Suprapubic skin (tissue), 4 donors: ENCODE measurements at places on chromosomes 7 and 10.

DNA sequence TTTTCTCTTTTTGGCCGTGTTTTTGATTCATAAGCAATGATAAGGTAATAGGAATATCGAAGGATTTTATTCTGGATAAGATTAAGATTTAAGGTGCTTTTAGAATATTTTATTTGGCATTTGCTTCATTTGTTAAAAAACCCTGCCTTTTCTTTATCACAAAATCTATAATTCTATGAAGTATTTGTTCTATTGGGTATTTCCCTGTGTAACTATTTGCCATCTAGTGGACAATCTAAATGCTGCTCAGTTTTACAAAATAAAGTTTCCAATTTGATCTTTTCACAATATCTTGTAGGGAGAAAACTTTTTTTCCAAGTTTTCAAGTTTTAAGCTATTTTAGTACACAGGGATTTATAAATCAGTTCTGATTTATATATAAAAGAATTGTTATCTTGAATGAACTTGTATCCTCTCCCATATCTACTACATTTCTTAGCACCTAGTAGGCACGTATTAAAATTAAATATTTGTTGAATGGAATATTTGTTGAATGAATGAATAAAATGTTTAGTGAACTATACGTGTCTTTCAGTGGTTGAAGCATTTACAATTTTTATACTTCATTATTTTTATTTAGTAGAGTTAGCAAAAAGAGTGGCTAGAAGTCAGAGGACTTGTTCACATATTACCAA is 26.5 kb downstream of the ANKRD7 start:
- DNase-seq = no peak

GRCh38 chr7:41879403-41879802 is 176.5 kb upstream of the INHBA start:
- no peak for DNase-seq

GRCh38 chr10:31940839-31941653 is 12.4 kb upstream of the ARHGAP12 start:
- DNase-seq = no peak

DNA sequence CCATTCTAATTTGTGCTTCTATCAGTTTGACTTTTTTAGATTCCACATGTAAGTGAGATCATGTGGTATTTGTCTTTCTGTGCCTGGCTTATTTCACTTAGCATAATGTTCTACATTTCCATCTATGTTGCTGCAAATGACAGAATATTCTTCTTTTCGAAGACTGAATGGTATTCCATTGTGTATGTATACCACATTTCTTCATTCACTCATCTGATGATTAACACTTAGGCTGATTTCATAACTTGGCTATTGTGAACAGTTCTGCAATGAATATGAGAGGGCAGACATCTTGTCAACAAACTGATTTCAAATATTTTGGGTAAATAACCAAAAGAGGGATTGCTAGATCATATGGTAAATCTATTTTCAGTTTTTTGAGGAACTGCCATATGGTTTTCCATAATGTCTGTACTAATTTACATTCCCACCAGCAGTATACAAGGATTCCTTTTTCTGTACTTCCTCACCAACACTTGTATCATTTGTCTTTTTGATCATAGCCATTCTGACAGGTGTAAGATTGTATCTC is 52.9 kb downstream of the ZNF22 start:
- no peak for DNase-seq

- DNase-seq = no peak
These were observed 46.6 kb downstream of the AGMO start for GRCh38 chr7:15515252-15515651.

GRCh38 chr7:51645702-51646298 is 329.2 kb upstream of the COBL start:
- DNase-seq = no peak

DNA sequence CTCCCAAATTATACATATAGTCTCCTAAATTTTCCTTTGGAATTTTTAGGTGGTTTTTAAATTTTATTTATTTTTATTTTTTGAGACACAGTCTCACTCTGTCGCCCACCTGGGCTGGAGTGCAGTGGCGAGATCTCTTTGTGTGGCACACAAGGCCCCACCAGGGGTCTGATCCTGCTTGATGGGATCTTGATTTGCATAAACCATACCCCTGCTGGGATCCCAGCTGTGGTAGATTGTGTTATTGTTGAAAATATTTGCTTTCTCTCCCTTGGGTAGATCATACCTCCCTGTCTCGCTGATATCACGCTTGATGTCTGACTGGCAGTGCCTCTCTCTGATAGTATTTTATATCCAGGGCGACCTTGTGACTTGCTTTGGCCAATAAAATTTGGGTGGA is 5.6 kb upstream of the MUC3A start:
- no peak for DNase-seq

GRCh38 chr7:137036768-137037167 is 168.3 kb downstream of the CHRM2 start:
- no peak for DNase-seq

DNA sequence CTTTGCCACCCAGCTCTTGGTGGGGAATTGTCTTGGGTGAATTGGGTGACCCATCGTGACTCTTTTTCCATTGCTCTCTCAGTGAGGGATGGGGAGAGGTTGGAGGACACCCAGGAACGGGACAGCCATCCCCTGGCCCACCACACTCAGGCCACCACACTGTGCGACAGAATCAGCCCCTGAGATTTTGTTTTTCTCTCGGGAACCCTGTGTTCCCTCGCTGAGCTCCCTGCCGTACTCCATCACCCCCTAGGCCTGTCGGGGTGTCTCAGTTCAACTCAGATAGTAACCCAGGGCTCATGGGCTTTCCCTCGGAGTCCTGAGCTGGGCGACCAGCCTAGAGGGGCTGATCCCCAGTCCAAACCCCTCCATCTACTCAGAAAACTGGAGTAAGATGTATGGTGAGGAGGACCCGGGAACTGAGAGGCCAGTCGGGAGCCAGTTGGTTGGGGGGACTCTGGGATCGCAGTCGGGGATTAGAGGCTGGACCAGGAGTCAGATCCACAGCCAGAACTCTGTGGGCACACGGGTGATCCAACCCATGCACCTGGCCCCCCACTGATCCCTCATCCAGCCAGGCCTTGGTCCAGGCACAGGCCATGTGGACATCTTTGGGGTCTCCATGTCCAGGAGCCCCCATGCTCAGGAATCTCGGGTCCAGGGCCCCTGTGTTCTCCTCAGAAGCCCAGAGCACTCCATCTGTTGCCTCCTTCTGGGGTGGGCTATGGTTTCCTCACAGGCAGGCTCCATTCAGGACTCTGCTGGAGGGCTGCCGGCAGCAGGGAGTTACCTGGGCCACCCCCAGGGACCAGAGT is 9.3 kb downstream of the CRYGN start:
- DNase-seq = no peak

GRCh38 chr7:44439926-44440325 is 50.5 kb downstream of the NUDCD3 start:
- DNase-seq = no peak

- DNase-seq = no peak
These were observed 126.0 kb downstream of the SKIDA1 start for GRCh38 chr10:21399392-21400035.

DNA sequence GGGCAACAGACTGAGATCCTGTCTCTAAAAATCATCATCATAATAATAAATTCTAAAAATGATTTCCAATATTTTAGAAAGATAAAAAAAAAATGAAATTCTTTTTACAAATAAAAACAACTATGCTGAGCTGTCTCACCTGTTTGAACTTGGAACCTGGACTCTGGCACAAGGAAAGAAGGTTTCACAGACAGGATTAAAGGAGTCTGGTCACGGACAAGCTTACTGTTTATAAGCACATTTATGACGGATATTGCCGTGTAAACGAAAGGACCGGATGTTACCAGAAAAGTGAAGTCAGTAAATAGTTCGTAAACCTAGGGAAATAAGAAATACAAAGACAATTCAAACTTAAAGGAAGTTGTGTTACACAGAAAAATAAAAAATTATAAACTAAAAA is 70.2 kb downstream of the KIAA1549 start:
- no peak for DNase-seq

- no peak for DNase-seq
These were observed at the start of gene SNCG for GRCh38 chr10:86958116-86958900. TSS of gene SNCG (plus strand) at chr10:86958599. CDS start at chr10:86958698, 99 bp downstream.

- DNase-seq = no peak
These were observed 691.0 kb upstream of the LRRTM3 start for GRCh38 chr10:66234872-66235271.

- no peak for DNase-seq
These were observed 657.6 kb downstream of the LRMDA start for GRCh38 chr10:76088980-76089379.

- no peak for DNase-seq
These were observed 149.3 kb upstream of the SHH start for GRCh38 chr7:155961241-155962190.

DNA sequence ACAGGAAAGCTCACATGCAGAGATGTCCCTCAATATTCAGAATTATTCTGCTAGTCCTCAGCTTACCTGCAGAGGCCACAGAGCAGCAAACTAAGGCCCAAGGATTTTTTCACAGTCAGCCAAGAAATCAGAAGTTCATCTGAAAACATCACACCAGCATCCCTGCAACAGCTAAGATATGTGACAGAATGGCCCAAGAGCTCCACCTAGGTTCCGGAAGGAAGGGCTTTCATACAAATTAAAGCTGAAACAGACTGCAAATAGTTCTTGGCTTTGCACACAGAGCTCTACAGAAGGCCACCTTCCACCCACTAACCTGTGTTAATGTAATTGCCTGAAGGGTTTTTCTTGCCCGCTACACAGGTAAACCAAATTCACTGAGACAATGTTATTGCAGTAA is 438.8 kb upstream of the C7orf33 start:
- no peak for DNase-seq

GRCh38 chr10:122279725-122280141 is 8.6 kb downstream of the BTBD16 start:
- no peak for DNase-seq

GRCh38 chr7:127208351-127208750 is 44.4 kb downstream of the GRM8 start:
- no peak for DNase-seq

GRCh38 chr10:21314906-21315644 is 210.4 kb downstream of the SKIDA1 start:
- DNase-seq = peak; percentile 74

DNA sequence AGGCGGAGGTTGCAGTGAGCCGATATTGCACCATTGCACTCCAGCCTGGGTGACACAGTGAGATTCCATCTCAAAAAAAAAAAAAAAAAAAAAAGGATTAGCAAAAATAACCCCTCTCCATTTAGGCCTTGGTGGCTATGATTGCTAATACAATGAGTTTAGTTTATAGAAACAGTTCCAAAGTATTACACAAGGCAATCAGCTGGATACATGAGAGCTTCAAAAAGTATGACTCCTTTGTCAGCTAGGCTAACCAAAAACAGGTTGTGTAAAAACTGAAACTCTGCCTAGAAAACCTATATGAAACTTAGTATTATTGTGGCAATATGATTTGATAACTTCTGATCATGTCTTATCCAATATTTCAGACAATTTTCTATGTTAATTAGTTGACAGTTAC is 57.2 kb downstream of the SUGCT start:
- DNase-seq = no peak

DNA sequence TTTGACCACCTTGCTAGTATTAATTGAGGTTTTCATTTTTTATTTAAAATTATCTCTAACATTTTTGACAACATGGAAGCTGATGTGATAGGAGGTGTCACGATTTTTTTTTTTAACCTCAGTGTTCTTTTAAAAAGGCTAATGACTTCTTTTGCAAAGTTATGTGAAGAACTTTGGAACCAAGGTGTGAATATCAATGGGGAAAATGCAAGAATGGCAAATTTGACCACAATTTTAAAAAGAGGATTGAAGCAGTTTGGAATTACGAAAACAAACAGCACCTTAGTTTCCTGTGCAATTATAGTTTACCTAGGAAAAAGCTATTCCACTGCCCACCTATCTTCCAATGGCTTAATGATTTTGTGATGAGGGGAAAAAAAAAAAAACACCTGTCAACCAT is 232.4 kb downstream of the VTI1A start:
- DNase-seq = no peak

DNA sequence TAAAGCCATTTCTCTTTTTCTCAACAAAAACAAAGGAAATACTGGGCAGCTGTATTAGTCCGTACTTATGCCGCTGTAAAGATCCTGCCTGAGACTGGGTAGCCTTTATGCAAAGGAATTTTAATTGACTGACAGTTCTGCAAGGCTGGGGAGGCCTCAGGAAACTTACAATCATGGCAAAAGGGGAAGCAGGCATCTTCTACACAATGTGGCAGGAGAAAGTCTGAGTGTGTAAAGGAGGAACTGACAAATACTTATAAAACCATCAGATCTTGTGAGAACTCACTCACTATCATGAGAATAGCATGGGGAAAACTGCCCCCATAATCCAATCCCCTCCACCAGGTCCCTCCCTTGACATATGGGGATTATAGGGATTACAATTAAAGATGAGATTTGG is 264.3 kb downstream of the SEMA3A start:
- no peak for DNase-seq

DNA sequence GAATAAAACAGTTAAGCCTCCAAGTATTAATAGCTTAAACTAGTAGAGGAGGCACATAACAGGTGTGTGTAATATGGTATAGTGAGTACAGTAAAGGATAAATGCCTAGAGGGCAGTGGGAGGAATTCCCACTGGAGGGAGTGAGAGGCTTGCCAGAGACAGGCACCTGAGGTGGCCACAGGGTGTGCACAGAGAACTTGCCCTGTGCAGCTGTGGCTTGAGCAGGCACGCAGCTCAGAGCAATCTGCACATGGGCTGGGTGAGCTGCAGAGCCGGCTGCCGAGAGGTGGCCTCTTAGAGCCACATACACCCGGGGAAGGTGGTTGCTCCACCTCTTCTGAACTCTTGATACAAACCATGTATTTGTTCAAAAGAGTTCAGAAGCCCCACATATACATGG is 237.1 kb downstream of the COBL start:
- DNase-seq = no peak

DNA sequence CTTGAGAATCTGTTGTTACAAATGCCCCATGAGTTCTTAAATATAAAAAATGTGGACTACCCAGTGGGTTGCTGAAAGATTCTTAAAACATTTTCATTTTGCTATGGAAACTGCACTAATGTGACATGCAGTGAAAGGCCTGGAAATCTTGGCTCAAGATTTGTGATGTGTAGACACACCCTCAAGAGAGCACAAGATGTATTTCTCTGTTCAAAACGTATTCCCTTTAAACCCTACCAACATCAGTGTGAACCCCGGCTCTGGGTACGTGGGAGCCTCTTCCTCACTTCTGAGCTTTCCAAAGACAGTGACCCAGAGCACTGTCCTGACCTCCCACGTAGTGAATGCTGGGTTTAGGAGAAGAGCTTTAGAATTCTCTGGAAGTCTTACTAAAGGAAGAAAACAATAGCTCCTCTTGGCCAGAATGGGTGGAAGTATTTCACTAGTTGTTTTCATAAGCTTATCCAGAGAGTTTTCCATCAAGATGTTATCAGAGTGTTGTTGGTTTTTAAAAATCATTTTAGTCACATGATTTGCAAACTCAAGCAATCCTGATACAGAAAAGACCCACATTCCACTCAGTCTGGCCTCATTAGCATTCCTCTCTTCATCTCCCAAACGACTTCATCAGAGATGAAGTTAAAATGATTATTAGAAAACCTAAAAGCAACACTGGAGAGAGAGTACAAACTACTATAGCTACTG is 81.5 kb upstream of the AFAP1L2 start:
- DNase-seq = no peak
